Muscle of leg (tissue), 16 donors: ENCODE measurements at places on chromosomes 11 and 22. TPM values are rescaled to one million over a fixed set of nuclear protein-coding genes. Genes with fewer than 3 reads are reported as not detected.

- H3K27ac ChIP-seq = no peak overlapping the region
- no peak overlapping the region for H3K4me3 ChIP-seq
- H3K4me1 ChIP-seq = peaks cover 6% of the 10 kb centered on the region
- no peaks in the 10 kb centered on the region for H3K36me3 ChIP-seq
These were observed 1044.7 kb downstream of the BRD1 start for GRCh38 chr22:48782811-48783511.

The CHKB gene
- 47.5 TPM for total RNA-seq

DNA sequence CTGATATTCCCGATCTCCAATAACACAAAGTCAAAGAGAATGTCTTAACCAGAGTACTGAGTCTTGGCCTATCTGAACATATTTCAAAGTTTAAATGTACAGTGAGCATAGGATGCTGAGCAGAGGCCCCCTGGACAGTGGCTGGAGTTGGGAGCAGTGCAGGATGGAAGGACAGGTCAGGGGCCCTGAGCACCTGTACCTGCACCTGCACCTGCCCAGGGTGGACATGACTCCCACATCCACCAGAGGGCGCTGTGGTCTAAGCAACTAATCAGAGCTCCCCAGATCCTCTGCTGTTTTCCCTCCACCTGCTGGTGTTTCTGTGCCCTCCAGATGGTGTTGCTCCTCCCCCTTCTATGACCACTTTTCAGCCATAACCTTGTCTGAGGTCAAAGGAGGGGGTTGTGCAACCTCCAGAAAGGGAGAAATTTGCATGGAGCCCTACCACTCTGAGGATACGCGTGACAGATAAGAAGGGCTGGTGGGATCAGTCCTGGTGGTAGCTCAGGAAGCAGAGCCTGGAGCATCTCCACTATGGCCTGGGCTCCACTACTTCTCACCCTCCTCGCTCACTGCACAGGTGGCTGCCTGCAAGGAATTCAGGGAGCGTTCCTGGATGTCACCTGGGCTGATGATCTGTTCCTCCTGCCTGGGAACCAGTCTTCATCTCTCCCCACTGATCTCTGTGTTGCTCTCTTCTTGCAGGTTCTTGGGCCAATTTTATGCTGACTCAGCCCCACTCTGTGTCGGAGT is 49.1 kb upstream of the VPREB1 start:
- H3K27me3 ChIP-seq = peaks cover 13% of the 10 kb centered on the region
- H3K27ac ChIP-seq = no peak overlapping the region
- no peaks in the 10 kb centered on the region for H3K36me3 ChIP-seq
- H3K4me1 ChIP-seq = no peaks in the 10 kb centered on the region
- DNase-seq = peak; percentile 25
- no peak overlapping the region for H3K4me3 ChIP-seq

The KRTAP5-1 gene
- not detected for total RNA-seq

DNA sequence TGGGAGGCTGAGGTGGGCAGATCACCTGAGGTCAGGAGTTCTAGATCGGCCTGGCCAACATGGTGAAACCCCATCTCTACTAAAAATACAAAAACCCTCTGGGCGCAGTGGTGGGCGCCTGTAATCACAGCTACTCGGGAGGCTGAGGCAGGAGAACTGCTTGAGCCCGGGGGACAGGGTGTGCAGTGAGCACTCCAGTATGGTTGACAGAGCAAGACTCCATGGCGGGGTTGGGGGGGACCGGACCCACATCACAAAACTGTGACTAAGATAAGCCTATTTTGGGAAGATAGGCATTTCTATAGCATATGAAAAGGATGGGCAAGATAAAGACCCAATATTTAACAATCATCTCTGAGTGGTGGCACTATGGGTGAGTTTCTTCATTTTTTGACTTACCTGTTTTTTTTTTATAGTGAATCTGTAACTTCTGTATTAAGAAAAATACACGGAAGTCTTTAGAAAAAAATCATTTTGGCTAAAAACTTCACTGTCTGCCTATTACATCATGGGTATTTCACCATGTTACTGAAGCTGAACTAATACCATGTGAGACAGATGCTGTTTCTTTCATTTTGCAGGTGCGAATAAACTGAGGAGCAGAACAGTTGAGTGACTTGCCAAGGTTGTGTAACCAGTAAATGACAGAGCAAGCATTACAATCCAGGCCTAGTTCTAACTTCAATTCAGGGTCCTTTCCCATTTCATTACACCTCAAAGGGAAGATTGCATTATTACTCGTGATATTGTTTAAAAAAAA is 2.5 kb downstream of the CELF1 start:
- no peak overlapping the region for H3K4me3 ChIP-seq
- peaks cover 16% of the 10 kb centered on the region for H3K4me1 ChIP-seq
- no peaks in the 10 kb centered on the region for H3K36me3 ChIP-seq
- DNase-seq = no peak

DNA sequence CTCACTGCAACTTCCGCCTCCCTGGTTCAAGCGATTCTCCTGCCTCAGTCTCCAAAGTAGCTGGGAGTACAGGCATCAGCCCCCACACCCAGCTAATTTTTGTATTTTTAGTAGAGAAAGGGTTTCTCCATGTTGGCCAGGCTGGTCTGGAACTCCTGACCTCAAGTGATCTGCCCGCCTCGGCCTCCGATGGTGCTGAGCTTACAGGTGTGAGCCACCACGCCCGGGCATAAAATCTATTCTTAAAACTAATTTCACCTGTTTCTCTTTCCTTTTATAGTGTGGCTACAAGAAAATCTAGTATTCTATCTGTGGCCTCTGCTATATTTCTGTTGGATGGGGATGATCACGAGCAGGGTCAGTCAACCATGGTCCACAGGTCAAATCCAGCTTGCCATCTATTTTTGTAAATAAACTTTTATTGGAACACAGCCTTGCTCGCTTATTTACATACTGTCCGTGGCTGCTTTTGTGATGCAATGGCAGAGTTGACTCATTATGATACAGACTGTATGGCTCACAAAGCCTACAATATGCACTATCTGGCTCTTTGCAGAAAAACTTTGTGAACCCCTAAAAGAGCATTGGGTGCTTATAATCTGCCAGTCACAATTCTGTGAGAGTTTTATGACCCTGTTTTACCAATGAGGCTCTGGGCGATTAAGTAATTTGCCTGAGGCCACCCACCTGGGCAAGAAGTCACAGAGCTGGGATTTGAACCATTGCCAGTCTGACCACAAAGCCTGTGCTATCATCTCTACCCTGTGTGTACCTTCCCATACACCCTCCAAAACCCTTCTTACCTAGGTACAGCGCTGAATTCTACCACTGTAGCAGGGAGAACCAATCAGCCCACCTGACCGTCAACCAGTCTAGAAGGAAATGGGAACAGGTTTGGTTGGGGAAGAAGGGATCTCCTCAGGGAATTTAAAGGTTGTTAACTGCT is 28.3 kb downstream of the SLC1A2 start:
- H3K4me3 ChIP-seq = no peak overlapping the region
- H3K27me3 ChIP-seq = peaks cover 3% of the 10 kb centered on the region
- peaks cover 4% of the 10 kb centered on the region for H3K4me1 ChIP-seq
- no peak for DNase-seq
- no peaks in the 10 kb centered on the region for H3K36me3 ChIP-seq
- no peak overlapping the region for H3K27ac ChIP-seq

- H3K4me3 ChIP-seq = no peak overlapping the region
- no peaks in the 10 kb centered on the region for H3K4me1 ChIP-seq
- no peak overlapping the region for H3K27ac ChIP-seq
- no peaks in the 10 kb centered on the region for H3K36me3 ChIP-seq
- peaks cover 4% of the 10 kb centered on the region for H3K27me3 ChIP-seq
These were observed 6.5 kb downstream of the ASPHD2 start for GRCh38 chr22:26435327-26436093.

GRCh38 chr11:19511413-19512183 is 201.0 kb upstream of the NAV2 start:
- H3K27ac ChIP-seq = no peak overlapping the region
- peaks cover 15% of the 10 kb centered on the region for H3K27me3 ChIP-seq
- DNase-seq = peak; percentile 16
- H3K4me3 ChIP-seq = no peak overlapping the region
- peaks cover 11% of the 10 kb centered on the region for H3K4me1 ChIP-seq

DNA sequence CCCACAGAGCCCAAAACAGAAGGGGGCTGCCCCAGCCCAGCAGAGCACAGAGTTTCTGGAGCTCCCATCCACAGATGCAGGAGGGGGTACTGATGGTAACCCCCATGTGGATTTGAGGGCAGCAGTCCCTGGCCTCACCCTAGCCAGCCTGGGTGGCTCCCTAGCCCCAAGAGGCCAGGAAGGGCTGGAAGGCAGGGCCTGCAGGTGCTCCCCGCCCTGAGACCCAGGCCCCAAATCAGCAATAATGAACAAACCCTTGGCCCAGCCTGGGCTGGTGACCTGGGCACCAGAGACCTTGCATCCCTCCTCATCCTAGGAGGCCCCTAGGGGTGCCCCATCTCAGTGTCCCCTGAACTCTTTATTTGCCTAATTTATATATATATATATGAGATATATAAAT is 61.6 kb downstream of the MORC2 start:
- no peak overlapping the region for H3K4me3 ChIP-seq
- H3K4me1 ChIP-seq = peaks cover 3% of the 10 kb centered on the region
- H3K27me3 ChIP-seq = no peaks in the 10 kb centered on the region

DNA sequence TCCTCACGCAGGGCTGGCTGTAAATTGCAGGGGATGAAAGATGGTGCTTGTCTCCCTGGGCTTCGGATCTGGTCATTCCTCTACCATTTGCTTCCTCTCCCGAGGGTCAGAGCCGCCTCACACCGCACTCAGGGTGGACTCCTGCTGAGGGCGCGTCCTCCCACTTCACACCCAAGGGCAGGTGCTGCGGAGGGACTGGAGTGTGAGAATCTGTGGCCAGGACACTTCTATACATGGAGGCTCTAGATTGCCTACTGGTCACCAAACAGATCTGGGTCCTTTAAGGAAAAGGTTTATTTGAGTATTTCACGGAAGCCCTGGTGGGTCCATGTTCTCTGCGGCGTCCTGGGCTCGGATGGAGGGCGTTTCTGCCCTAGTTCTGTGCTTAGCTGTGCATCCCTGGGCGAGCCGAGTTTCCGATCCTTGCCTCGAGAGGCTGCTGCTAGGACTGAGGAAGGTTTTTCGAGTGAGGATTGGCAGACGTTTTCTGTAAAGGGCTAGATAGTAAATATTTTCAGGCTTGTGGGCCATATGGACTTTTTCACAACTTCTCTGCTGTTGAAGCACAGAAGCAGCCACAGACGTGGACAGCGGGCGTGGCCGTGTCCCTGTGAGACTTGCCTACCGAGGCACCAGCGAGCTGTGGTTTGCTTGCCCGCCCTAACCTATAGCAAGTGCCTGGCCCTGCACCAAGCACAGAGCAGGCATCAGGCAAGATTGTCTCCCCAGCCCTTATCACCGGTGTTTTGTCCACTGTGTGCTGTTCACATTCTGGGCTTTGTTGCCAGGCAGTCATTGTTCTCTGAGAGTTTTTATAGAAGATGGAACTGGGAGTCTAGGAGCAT is 279.0 kb downstream of the TBC1D22A start:
- H3K4me3 ChIP-seq = no peak overlapping the region
- DNase-seq = no peak
- H3K27ac ChIP-seq = no peak overlapping the region
- H3K4me1 ChIP-seq = peaks cover 14% of the 10 kb centered on the region

The OR4C5 gene
- total RNA-seq = not detected

The CTTN gene
- 78.7 TPM for total RNA-seq

DNA sequence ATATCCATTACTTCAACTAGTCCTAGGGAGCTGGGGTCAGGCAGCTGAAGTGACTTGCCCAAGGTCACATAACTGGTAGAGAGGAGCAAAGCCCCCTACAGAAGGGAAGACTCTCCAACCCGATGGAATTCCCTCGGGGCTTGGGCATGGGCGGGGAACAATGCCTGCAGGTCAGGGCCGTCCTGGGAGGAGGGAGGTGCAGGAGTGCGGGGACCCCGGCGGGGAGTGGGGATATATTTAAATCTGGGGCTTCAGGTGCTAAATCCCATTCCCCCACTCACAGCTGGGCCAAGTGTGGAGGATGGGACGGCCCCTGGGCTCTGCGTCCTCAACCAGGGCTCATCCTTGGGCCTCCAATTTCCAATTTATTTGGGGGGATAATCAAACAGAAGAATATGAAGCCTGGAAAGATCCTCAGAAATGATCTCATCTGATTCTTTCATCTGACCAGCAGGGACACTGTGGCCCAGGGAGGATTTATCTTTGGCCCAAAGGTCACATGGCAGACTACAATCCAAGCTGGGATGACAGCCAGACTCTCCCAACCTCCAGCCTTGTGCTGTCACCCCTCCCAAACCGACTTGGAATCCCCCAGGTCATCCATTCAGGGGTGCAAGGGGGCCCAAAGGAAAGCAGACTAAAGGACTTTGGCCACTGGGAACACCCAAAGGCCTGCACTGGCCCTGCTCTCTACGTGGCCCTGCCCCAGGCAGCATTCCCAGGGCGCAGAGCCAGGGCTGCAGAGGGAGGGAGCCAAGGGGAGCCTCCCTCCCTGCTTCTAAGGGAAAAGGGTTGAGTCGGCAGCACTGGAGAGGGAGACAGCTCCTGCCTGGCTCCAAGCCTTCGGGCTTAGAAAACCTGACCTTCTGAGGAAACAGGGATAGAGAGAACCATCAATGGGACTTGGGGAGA is 8.7 kb upstream of the C1QTNF6 start:
- H3K36me3 ChIP-seq = no peaks in the 10 kb centered on the region
- DNase-seq = peak; percentile 90
- no peaks in the 10 kb centered on the region for H3K27me3 ChIP-seq
- no peak overlapping the region for H3K4me3 ChIP-seq

DNA sequence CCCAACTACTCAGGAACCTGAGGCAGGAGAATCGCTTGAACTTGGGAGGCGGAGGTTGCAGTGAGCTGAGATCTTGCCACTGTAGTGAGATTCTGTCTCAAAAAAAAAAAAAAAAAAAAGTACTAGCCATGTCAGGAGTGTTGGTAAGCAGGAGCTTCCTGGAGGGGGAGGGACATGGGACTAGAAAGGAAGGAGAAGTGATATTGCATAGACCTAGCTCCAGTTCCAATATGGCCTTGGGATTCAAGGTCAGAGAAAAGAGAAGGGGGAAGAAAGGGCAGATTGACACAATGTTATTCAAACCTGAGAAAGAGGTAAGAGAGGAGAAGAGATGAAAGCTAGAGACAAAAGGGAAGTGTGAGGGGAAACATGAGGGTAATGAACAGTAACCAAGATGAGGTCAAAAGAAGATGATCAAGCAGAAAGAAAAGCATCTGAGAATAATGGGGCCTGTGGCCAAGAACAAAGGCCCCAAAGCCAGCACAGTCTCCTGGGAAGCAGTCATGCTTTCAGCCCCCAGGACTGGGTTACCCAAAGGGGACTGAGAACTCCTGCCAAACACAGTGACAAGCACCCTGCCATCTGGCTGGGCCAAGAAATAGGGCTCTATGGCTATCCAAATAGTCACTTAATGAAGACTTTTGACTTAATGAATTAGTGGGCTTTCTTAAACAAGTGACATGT is 51.7 kb upstream of the FTH1 start:
- no peak overlapping the region for H3K27ac ChIP-seq
- H3K4me1 ChIP-seq = peaks cover 3% of the 10 kb centered on the region
- H3K27me3 ChIP-seq = no peaks in the 10 kb centered on the region
- no peak overlapping the region for H3K4me3 ChIP-seq

DNA sequence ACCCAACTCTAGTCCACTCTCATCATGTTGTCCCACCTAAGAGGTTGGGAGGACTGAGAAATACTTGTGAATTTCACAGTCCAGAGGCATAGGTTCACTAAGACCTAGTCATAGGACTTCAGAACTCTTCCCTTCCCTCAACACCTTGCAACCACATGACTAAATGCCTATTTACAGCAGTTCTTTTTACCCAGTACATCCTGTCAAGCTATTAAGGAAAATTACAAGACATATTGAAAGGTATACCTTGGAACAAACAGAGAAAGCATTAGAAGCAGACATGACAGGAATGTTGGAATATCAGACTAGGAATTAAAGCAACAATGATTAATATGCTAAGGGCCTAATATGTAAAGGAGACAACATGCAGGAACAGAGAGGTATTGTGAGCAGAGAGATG is 563.8 kb upstream of the LRRC4C start:
- no peaks in the 10 kb centered on the region for H3K4me1 ChIP-seq
- no peak for DNase-seq
- H3K36me3 ChIP-seq = no peaks in the 10 kb centered on the region

The OVCH2 gene
- not detected for total RNA-seq

The IL18 gene
- 0.31 TPM for total RNA-seq

The ARRB1 gene
- 14.7 TPM for total RNA-seq
